ENCODE measurements at places on chromosomes 12 and 14.

DNA sequence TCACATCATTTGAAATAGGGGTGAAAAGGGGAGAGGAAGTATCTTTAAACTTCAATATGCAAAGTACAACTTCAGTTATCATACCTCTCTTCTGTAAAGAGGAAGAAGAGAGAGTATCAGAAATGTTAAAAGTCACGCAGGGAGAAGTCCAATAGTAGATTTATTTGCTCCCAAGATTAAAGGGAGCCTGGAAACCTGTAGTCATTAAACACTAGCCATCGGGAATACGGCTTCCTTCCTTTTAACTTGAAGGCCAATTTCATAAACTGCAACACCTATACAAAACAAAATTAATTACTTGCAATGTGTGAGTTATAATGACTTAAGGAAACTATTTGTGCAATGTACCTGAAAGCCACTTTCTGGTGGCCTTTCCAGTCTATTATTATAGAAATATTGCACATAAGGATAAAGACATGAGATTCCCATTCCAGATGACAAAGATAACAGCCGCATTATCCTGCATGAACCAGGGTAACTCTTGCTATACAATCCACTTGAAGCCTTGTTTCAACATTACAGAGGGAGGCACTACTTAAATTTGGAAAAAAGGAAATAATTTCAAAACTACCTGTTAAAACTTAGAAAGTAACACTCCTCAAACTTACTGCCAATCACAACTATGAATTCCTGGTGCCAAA lies 4.6 kb downstream of the BTG1 start:
- no peak for DNase-seq

- no peak for DNase-seq
These were observed 67.3 kb downstream of the SPTB start for GRCh38 chr14:64812412-64812811.

GRCh38 chr14:61538464-61539022 lies 156.8 kb upstream of the HIF1A start:
- no peak for DNase-seq

DNA sequence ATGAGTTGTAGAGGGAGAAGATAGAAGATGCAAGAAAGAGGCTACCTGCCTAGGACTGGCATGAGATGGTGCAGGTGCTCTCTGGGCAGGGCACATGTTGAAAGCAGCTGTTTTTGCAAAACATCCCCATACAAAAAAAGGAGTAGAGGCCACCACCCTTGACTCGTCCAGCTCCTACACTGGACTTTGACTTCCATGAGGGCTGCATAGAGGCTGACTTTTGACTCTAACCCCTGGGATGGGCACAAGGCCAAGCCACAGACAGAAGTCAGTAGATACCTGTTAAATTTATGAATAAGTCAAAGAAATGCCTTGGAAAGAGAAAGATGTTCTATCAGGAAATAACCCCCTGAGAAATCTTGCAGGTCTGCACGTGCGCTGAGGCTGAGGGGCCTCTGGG lies 1139.1 kb upstream of the TMEM132C start:
- no peak for DNase-seq

DNA sequence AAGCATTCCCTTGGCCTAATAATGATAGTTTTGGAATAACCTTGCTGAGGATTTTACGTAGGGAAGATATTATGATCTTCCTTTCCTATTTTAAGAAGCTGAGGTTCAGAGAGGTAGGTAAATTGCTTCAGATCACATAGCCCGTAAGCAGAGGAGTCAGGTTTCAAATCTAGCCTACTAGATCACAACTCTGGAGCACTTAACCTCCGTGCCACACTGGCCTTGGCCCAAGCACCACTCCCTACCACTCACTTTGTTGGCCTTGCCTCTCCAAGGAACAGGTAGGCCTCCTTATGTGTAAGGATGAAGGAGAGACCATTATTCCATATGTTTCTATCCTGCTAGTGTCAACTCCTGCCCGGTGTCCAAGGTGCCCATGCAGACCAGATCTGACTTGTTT lies 12.4 kb upstream of the ACOT1 start:
- DNase-seq: no peak

GRCh38 chr12:132329036-132329719 lies at the start of gene GALNT9:
Gene GALNT9 (minus strand): TSS chr12:132329589. CDS start chr12:132329203, 386 bp downstream.
- DNase-seq: no peak

GRCh38 chr12:80939231-80939950 lies 1.7 kb upstream of the LIN7A start:
- no peak for DNase-seq

- no peak for DNase-seq
These were observed 47.7 kb downstream of the ELK3 start for GRCh38 chr12:96241846-96242256.

GRCh38 chr14:64844272-64844671 lies 35.4 kb downstream of the SPTB start:
- no peak for DNase-seq

DNA sequence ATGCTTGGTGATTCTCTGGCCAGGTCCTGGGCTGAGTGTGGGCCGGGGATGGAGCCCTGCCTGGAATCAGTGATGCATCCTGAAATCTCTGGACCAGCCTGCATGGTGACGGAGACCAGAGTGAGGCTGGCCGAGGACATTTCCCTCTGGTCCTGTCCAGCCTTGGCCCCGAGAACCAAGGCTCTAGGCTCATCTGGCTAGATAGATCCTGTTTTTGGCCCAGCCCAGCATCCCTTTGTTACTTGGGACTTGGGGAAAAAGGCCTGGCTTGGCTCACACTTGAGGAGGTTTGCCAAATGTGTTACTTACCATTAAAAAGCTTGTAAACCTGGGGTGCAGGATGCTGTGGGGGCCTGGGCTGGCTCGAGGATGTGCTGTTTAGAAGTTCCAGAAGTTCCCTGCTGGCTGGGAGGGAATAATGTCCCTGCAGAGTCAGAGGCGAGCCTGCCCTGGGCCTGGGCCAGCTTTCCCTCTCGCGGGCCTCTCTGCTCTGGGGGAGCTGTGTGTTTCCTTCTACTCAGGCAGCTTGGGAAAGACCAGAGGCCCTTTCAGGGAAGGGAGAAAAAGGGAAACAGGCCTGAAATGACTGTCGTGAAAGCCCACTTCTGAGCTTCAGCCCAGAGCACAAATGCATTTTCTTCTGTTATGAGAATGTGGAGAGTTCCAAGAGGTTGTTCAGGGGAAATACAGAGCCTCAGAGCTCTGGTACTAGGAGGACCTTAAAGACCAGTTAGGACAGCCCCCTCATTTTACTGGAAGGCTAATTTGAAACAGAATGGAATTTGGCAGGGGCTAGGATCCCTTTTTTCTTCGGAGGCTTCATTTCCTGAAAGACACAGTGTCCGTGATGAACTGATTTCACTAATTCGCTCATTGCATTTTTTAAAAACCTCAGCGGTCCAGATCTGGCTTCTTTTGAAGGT lies 47.2 kb upstream of the CTDSP2 start:
- DNase-seq: peak; percentile 96

- no peak for DNase-seq
These were observed 127.5 kb downstream of the MED13L start for GRCh38 chr12:116150001-116150400.
